PC-3 (cell line): ENCODE measurements at places on chromosomes 2 and 18. TPM values are rescaled to one million over a fixed set of nuclear protein-coding genes. Genes with fewer than 3 reads are reported as not detected.

GRCh38 chr2:125516496-125517109 is 1139.4 kb upstream of the GYPC start:
- peak; percentile 38 for DNase-seq

The REG1B gene
- not detected in 2 replicates for total RNA-seq

GRCh38 chr2:16014041-16014787 is 73.9 kb downstream of the MYCN start:
- no peak for DNase-seq

The ALK gene
- total RNA-seq, result 0.81 and 0.87 TPM in 2 replicates

DNA sequence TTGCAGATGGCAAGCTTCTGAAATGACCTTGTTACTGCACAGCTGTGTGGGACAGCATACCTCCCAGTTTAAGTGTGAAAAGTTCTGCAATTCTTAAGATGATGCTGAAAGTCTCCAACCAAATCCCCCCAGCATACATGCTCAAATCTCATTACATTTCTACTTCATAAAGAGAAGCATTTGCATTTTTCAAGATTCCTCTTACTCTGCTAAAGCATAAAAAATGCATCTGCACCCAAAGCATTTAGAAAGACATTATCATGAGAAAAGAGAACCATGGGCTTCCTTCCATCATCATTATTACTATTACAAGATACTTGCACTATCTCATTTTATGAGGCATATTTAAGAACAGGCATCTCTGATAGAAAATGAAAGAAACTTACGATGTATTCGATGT is 236.9 kb upstream of the REV1 start:
- DNase-seq, result no peak

DNA sequence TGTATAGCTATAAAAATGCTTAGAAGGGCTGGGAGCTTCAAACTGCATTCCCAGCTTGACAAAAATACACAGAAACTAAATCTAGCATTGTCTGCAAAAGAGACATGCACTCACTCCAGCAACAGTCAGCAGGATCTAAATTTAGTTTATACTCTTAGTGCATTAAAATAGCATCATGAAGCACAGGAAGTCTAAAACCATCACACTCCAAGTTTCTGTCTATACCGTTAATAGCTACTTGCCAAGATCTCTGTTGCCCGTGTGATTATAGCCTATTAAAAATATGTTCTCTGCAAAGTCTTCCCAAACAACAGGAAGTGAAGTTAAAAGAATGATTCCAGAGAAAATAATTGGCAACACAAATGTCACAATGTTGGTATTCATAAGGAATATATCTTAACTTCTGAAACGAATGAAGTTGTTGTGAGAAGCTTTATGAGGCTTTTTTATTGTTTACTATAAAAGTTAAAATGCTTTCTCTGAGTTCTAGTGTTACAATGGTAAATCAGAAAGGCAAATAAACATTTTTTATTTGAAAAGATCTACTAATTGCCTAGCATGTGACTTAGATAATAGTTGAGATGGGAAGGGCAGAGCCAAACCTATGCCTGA is 184.2 kb downstream of the ZNF385B start:
- peak; percentile 30 for DNase-seq

- peak; percentile 96 for DNase-seq
Measured at GRCh38 chr2:11203480-11203879, 48.2 kb downstream of the SLC66A3 start.

GRCh38 chr2:46202987-46203386 is 94.2 kb upstream of the EPAS1 start:
- DNase-seq, result no peak
